Naive thymus-derived CD4-positive, alpha-beta T cell (primary cell): ENCODE measurements at places on chromosomes 2 and 18. TPM values are rescaled to one million over a fixed set of nuclear protein-coding genes. Genes with fewer than 3 reads are reported as not detected.

- H3K27me3 ChIP-seq: no peaks in the 10 kb centered on the region
- no peak for DNase-seq
- H3K27ac ChIP-seq: no peak overlapping the region
These were observed 97.2 kb downstream of the PIK3C3 start for GRCh38 chr18:42052122-42052708.

The CYP26B1 gene
- polyA plus RNA-seq: not detected

GRCh38 chr2:61853086-61853846 is 594 bp downstream of the FAM161A start:
- peak overlapping the region; percentile 77 for H3K27ac ChIP-seq
- DNase-seq: no peak
- H3K4me3 ChIP-seq: peak overlapping the region; percentile 100
- H3K36me3 ChIP-seq: no peaks in the 10 kb centered on the region
- no peaks in the 10 kb centered on the region for H3K27me3 ChIP-seq

- H3K4me3 ChIP-seq: no peak overlapping the region
- DNase-seq: no peak
- H3K27ac ChIP-seq: no peak overlapping the region
- no peaks in the 10 kb centered on the region for H3K27me3 ChIP-seq
- no peaks in the 10 kb centered on the region for H3K4me1 ChIP-seq
These were observed 148.3 kb downstream of the LAMA3 start for GRCh38 chr18:23837591-23837990.

The OSBPL1A gene
- polyA plus RNA-seq: 2.9 TPM

DNA sequence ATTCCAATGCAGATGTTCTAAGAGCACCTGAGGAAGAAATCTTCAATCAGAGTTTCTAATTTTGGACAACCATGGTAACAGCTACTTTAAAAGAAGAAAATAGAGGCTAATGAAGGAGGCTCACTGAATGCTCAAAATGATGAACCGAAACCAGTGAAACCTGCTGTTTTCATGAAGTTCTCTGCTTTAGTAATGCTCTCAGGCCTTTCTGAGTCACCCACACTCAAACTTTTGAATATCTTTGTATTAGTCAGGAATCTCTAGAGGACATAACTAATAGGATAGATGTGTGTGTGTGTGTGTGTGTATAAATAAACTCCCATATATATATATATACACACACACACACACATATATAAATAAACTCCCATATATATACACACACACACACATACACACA is 76.9 kb upstream of the RIT2 start:
- H3K36me3 ChIP-seq: no peaks in the 10 kb centered on the region
- no peak overlapping the region for H3K4me3 ChIP-seq
- no peak for DNase-seq
- H3K27me3 ChIP-seq: no peaks in the 10 kb centered on the region

- H3K36me3 ChIP-seq: no peaks in the 10 kb centered on the region
- H3K27ac ChIP-seq: no peak overlapping the region
- H3K4me3 ChIP-seq: no peak overlapping the region
- no peak for DNase-seq
- peaks cover 7% of the 10 kb centered on the region for H3K4me1 ChIP-seq
These were observed 77.0 kb upstream of the TMEM200C start for GRCh38 chr18:5972298-5972697.

GRCh38 chr2:173282795-173283545 is 71.7 kb upstream of the CDCA7 start:
- no peaks in the 10 kb centered on the region for H3K4me1 ChIP-seq
- DNase-seq: no peak
- no peak overlapping the region for H3K4me3 ChIP-seq
- H3K27ac ChIP-seq: no peak overlapping the region
- no peaks in the 10 kb centered on the region for H3K27me3 ChIP-seq

GRCh38 chr2:97718942-97719341 is 5.6 kb downstream of the ZAP70 start:
- peaks cover 80% of the 10 kb centered on the region for H3K4me1 ChIP-seq
- peaks cover 48% of the 10 kb centered on the region for H3K36me3 ChIP-seq
- H3K4me3 ChIP-seq: peak overlapping the region; percentile 68
- no peaks in the 10 kb centered on the region for H3K27me3 ChIP-seq
- no peak for DNase-seq

DNA sequence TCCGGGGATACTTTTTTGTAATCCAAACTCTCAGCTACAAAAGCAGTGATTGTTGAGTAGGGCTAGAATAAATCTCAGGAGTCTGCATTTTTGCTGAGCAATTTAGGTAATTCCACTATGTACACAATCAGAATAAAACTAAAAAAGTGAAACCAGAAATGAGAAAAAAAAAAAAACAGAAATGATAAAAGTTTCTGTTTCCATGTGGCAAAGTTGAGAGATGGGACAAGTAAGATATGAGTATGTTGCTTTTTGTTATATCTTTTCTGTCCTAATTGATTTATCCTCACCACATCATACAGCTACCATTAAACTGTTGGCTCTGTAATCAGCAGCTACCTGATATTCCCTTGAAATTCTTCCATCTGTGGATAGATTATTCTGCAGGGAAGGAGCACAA is 92.7 kb downstream of the VWC2L start:
- H3K4me3 ChIP-seq: no peak overlapping the region
- H3K4me1 ChIP-seq: no peaks in the 10 kb centered on the region
- no peak overlapping the region for H3K27ac ChIP-seq
- no peaks in the 10 kb centered on the region for H3K36me3 ChIP-seq

DNA sequence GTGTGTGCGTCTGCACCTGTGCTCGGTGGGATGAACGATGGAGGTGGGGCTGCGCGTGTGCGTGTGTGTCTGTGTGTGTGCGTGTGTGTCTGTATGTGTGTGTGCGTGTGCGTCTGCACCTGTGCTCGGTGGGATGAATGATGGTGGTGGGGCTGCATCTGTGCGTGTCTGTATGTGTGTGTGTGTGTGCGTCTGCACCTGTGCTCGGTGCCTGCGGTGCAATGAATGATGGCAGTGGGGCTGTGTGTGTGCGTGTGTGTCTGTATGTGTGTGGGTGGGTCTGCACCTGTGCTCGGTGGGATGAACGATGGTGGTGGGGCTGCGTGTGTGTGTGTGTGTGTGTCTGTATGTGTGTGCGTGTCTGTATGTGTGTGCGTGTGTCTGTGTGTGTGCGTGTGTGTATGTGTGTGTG is 48.5 kb upstream of the CTDP1 start:
- H3K36me3 ChIP-seq: no peaks in the 10 kb centered on the region
- DNase-seq: no peak
- H3K4me3 ChIP-seq: no peak overlapping the region
- no peak overlapping the region for H3K27ac ChIP-seq
- H3K4me1 ChIP-seq: no peaks in the 10 kb centered on the region

DNA sequence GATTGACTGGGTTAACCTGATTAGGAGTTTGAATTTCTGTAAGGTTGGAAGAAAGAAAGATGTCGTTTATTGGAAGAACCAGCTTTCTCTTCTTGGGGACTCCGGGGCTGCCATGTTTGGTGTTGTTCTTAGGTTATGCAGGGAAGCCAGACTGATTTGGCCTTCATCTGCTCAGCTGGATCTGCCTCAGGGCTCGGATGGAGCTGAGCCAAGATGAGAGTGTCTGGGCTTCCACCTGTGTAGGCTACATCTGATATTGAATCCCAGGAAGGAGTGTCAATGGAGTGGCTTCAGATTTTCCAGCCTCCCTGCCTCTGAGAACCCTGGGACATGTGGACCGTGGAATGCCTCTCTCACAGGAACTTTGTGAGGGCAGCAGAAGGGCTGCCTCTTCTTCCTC is 126.1 kb downstream of the WDSUB1 start:
- H3K27ac ChIP-seq: no peak overlapping the region
- DNase-seq: no peak
- H3K4me3 ChIP-seq: no peak overlapping the region
- H3K27me3 ChIP-seq: no peaks in the 10 kb centered on the region

GRCh38 chr2:133252780-133253355 is 315.4 kb downstream of the NCKAP5 start:
- H3K27ac ChIP-seq: no peak overlapping the region
- no peak for DNase-seq
- H3K36me3 ChIP-seq: no peaks in the 10 kb centered on the region
- H3K27me3 ChIP-seq: no peaks in the 10 kb centered on the region

DNA sequence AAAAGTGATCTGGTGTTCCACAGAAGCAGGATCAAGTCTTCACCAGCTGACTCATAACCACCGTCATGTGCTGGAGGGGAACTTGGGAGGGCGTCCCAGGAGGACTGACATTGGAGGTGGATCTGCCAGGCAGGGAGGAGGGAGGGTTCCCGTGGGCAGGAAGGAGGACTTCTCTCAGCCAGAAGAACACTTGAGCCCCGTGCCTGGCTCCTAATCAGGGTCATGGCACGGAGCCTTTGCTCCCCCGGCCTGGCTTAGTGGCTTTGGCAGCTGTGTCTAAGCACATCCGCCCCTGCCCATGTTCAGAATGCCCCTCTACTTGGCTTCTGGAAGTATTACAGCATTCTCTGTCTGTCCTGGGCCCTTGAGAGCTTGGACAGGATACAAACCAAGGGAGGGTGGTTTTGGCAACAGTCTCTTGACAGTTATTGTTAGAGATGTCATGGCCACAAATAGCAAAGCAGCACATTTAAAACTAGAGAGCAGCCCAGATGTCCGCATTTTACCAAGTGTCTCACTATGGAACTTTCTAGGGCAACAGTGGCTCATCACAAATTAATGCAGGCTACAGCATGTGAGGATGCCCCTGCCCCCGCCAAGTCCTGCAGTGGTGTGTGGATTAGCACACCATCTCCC is 11.5 kb downstream of the PPP1R7 start:
- H3K4me3 ChIP-seq: no peak overlapping the region
- no peak overlapping the region for H3K27ac ChIP-seq
- no peaks in the 10 kb centered on the region for H3K27me3 ChIP-seq
- no peaks in the 10 kb centered on the region for H3K4me1 ChIP-seq

The RTKN gene
- polyA plus RNA-seq: 0.28 TPM

- no peak for DNase-seq
- no peaks in the 10 kb centered on the region for H3K27me3 ChIP-seq
- peaks cover 11% of the 10 kb centered on the region for H3K4me1 ChIP-seq
- H3K36me3 ChIP-seq: peaks cover 5% of the 10 kb centered on the region
- H3K27ac ChIP-seq: no peak overlapping the region
- no peak overlapping the region for H3K4me3 ChIP-seq
These were observed 6.7 kb downstream of the PSMD1 start for GRCh38 chr2:231063347-231063746.

- H3K4me1 ChIP-seq: no peaks in the 10 kb centered on the region
- no peak overlapping the region for H3K4me3 ChIP-seq
- no peak overlapping the region for H3K27ac ChIP-seq
- DNase-seq: no peak
These were observed 2059.4 kb upstream of the CELF4 start for GRCh38 chr18:39624961-39625360.

DNA sequence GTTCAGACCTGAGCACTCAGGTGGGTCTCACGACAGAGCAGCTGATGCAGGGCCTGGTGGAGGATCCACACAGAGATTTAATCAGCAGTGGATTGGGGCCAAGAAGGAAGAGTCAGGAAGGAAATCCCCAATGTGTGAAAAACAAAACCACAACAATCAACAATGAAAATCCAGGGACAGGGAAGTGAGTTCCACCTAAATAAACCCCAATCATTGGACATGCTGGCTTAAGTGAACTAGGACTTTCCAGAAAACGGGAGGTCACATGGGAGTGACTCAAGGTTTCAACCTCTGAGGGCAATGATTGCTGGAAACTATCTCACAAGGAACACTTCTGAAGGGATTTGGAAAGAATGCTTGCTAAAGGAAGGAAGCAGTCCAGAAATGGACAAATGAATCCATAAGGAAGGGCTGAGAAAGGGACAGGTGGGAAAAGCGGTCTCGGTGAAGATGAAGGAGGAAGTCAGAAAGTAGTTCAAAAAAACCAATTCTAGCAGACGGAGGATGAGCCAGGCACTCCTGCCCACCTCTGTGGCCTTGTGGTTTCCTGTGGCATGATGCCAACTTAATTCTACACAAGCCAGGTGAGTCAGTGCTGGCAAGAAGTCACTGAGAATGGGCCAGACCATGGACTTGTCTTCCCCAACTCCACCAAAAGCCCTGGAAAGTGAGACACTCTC is 15.4 kb upstream of the XDH start:
- no peaks in the 10 kb centered on the region for H3K27me3 ChIP-seq
- H3K4me3 ChIP-seq: no peak overlapping the region
- no peak overlapping the region for H3K27ac ChIP-seq
- no peak for DNase-seq
- H3K36me3 ChIP-seq: no peaks in the 10 kb centered on the region
- H3K4me1 ChIP-seq: peaks cover 15% of the 10 kb centered on the region

DNA sequence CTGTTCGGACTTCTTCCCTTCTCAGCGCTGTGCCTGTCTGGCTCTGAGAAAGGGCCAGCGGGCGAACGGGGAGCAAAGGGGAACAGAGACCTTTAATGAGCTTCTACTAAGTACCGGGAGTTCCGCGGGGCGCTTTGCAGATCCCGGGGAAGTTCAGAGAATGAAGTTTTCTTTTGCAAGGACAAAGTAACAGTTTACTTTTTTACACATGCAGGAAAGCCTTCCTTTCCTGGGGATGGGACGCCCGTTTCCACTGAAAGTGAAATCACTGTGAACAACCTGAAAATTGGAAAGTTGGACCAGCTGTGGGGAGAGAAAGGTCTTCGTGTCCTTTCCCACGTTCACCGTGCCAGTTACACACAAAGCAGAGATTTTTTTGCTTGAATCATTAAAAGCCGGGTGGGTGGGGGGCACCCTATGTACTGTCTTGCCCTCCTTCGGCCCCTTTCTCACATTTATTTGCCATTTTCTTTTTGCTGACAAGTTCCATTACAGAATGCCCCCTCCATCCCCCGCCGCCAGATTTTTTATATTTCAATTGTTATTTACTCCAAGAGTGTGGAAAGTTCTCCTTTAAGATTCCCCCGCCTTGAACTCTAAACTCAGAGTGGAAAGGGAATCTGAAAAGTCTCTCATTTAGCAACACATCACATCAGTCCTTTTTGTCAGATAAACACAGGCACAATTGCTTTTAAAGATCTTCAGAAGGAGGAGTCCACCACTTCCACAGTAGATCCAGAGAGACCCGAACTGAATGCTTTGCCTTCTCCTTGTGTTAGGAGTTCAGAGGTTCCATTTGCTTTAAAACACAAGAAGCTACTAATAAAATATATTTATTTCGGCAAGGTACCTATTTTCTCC is 1.1 kb upstream of the FN1 start:
- peaks cover 8% of the 10 kb centered on the region for H3K4me1 ChIP-seq
- H3K27ac ChIP-seq: no peak overlapping the region
- peaks cover 12% of the 10 kb centered on the region for H3K27me3 ChIP-seq
- H3K36me3 ChIP-seq: no peaks in the 10 kb centered on the region
- DNase-seq: peak; percentile 5
- H3K4me3 ChIP-seq: peak overlapping the region; percentile 47

DNA sequence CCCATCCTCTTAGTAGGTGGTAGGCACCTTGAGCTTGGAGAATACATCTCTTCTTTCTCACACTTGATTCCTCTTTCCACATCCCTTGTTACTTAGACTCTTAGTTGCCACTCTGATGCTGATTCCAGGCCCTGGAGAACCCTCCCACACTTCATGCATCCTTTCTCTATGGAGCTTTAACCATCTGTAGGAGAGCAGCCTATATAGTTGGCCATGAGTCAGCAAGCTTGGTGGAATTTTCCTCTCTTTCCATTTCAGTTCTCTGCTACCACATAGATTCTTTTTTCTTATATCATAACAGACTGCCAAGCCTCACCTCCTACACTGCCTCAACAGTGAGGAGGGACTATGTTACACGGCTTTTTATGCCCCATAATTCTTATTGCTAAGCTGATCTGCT is 851.6 kb upstream of the CDH2 start:
- H3K27ac ChIP-seq: no peak overlapping the region
- no peaks in the 10 kb centered on the region for H3K4me1 ChIP-seq
- no peaks in the 10 kb centered on the region for H3K27me3 ChIP-seq
